ENCODE measurements at places on chromosomes 1 and 21.

- DNase-seq = no peak
Observed at GRCh38 chr1:87951852-87952251, 623.2 kb downstream of the LMO4 start.

- no peak for DNase-seq
Observed at GRCh38 chr1:163166886-163167555, 35.7 kb downstream of the RGS5 start.

DNA sequence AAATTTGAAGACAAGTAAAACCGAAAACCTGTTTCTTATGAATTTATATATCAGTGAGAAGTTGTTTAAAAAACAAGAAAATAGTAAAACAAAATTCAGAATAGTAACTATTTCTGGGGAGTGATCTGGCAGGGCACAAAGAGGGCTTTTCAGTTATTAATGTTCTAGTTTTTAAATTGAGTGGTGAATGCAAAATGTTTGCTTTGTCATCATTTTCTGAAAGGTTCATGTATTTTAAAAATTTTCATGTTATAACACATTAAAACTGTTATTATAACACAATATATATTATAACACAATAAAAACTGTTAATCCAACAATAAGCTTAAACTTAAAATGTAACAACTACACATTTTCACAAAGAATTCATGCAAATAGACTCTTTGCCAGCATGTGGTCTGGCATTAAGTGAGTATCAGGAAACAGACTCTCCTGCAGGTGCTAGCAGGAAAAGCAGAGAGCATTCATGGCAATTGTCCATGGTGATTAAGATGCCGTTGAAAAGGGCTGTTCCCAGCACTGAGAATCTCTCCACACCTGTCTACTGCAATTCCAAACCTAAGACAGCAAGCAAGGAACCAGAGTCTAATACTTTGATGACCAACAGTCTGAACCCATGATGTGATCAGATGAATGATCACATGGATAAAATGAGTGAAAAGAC lies 204.9 kb downstream of the TBX15 start:
- no peak for DNase-seq

GRCh38 chr1:157363660-157364140 lies 188.6 kb downstream of the FCRL5 start:
- no peak for DNase-seq

DNA sequence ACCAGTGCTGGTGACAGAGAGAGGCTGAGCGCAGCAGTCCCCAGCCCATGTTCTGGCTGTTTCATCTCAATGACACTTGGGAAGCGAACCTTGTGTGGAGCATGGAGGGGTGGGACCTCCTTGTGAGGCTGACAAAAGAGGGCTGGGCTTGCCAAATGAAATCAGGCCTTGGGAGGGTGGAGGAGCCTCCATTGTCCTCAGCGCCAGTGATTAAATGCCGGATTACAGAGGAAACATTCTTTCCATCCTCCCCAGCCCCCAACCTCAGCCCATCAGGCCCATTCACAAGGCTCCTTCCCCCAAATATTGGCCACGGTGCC lies 63.3 kb upstream of the PAXBP1 start:
- no peak for DNase-seq

- DNase-seq = no peak
Observed at GRCh38 chr1:22275626-22276395, 132.9 kb upstream of the WNT4 start.

- DNase-seq = peak; percentile 34
Observed at GRCh38 chr1:46616277-46617107, at the start of gene MOB3C. TSS of gene MOB3C (minus strand) at chr1:46616811. CDS start at chr1:46613321, 3,490 bp downstream.

DNA sequence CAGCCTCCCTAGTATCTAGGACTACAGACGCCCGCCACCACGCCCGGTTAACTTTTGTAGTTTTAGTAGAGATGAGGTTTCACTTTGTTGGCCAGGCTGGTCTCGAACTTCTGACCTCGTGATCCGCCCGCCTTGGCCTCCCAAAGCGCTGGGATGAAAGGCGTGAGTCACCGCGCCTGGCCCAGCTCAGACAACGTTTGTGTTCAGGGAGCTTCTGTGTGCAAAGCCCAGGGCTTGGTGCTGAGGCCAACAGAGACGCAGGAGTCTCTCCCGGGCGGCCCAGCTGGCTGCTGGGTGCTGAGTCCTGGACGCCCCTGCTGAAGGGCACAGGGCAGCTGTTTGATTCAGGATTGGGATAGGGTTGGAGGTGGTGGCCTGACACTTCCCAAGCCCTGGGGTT lies 3.0 kb downstream of the PRKCZ start:
- DNase-seq = no peak

DNA sequence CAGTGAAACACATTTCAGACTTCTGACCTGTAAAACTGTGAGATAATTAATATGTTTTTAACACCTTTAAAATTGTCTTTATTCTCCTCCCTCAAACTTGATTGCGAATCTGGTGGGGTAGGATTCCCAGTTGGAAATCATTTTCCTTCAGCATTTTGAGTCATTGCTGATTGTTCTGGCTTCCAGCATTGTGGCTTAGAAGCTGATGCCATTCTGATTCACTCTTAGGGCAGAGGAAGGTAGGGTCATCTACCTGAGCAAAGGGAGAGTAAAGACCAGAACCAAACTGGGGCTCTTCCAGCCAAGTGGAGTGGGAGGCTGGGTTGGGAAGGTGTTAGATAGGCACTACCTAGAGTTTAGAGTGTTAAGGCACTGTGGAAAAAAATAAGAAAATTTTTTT lies 61.2 kb downstream of the MPZL1 start:
- DNase-seq = no peak

GRCh38 chr1:194273660-194274059 lies 1087.2 kb upstream of the B3GALT2 start:
- DNase-seq = no peak

DNA sequence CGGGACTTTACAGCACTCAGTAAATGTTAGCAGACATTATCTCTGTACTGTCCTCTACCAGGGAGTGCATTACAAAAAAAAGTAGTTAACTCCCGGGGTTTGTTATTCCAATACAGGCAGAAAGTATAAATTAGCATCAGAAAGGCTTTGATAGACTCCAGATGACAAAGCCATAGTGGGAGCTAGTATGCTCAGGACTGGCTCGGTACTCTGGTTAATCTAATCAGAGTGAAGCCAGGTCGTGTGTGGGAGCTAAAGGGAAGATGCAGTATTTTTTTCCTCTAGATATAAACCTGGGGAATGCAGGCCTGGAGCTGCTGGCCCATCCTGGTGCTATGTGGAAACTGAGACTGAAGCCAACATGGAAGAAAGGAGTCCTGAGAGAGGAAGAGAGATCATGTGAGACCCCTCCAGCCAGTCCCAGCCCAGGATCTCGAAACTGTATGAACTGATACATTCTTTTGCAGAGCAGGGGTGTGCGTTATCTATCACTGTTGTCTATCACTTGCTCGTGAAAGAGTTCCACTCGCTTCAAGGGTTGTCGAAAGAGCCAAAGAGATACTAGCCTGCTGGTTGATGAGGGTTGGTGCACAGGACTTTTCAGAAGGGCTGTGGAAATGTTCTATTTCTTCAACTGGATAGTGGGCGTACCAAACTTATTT lies 125.8 kb downstream of the PLPP3 start:
- no peak for DNase-seq

- no peak for DNase-seq
Observed at GRCh38 chr1:196877964-196878363, 9.9 kb upstream of the CFHR4 start.

DNA sequence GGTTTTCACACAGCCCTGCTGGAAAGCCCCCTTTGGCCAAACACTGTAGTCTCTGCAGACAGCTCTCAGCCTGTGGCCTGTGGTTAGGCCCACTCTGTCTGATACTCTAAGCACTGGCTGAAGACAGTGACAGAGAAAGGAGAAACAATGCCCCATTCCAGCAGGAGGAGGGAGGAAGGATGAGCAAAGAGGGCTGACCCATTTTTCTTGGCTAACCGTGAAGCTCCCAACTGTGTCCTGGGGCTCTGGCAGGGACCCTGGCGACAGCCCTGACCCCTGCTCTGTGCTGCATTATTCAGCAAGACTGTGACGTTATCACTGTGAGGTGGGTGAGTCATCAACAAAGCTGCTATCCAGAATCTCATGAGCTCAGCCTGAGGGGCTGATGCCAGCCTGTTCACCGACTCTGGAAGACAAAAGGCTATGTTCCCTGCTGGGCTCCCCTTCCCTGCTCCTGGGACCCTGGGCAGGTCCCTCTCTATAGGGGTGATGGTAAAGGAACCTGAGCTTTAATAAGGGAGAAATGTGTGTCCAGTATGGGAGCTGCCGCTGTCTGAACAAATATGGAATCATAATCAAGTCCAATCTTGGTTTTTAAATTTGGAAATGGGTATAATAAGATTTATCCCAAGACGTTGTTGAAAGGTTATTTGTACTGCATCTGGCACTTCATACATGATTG lies 107.0 kb downstream of the RHOU start:
- no peak for DNase-seq

GRCh38 chr1:61084491-61085031 lies 2.2 kb downstream of the NFIA start:
- no peak for DNase-seq

DNA sequence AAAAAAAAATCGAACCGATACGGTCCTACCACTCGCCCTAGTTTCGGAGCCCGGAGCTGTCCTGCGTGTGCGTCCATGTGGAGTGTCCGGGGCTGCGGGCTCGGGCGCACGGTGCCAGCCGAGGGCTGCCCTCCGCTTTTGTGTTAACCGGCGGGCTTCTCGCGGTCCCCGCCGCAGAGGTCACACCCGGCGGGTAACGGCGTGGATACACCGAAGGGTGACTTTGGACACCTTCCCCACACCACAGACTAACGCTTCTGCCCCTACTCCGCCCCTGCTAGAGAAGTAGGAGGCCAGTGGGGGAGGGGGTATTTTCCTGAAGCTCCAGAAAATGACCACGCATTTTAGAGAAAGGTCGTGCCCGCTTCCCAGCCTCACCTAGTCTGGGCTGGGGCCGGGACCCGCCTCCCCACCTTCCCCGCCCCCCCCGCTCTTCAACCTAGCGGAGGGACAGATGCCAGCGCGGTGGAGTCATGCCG lies 609 bp upstream of the ATF3 start:
- no peak for DNase-seq

DNA sequence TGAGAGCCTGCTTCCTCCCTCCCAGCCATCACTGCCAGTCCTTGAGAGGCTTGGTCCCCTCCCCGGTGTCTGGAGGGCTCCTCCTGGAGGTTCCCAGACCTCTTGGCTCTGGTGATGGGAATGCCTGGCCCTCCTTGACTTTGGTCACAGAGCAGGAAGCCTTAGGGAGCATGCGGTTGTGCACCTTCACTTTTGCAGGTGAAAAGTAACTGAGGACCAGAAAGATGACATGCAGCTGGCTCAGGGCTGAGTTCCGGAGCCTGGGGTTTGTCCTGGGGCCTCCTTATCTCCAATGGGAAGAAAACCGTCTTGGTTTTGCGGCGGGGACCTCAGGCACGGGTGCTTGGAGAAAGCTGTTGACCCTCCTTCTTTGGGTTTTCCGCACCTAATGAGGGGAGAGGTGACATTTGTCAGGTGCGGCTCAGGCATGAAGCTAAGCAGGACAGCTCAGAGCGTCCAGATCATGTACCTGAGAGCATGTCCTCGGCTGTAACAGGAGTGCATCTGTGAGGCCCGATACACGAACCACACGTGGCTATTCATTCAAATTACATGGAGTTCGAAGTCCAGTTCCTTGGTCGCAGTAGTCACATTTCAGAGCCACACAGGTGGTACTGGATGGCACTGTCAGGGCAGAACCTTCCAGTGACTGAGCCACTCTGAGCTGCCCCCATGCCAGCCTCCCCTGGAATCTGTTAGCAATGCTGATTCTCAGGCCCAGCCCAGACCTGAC lies 608 bp upstream of the MX2 start:
- DNase-seq = no peak

DNA sequence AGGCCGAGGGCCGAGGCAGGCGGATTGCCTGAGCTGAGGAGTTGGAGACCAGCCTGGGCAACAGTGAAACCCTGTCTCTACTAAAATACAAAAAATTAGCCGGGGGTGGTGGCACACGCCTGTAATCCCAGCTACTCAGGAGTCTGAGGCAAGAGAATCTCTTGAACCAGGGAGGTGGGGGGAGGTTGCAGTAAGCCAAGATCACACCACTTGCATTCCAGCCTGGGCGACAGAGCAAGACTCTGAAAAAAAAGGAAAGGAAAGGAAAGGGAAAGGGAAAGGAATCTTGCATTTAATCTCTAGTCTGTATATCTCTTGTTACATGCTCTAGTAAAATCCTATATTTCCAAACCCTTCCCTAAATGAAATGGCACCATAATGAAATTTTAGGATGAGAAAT lies 328.3 kb upstream of the ADGRL2 start:
- DNase-seq = no peak

- DNase-seq = no peak
Observed at GRCh38 chr21:14985306-14985705, 79.5 kb downstream of the NRIP1 start.

DNA sequence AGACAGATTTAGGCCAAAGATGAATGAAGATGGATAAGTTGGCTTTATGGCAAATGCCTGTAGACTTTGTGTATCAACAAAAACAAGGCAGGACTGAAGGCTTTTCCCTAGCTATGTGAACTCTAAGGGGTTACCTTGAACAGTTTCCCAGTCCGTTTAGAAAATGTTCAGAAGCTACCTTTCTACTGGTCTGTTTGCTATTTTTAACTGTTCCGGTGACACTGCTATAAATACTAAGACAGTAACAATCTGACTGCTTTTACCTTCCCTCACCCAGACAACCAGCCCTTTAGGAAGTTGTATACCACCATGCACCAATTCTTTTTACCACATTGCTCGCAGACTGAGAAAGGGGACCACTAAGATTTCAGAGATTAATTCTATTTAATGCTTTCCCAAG lies 102.2 kb downstream of the PHTF1 start:
- no peak for DNase-seq

DNA sequence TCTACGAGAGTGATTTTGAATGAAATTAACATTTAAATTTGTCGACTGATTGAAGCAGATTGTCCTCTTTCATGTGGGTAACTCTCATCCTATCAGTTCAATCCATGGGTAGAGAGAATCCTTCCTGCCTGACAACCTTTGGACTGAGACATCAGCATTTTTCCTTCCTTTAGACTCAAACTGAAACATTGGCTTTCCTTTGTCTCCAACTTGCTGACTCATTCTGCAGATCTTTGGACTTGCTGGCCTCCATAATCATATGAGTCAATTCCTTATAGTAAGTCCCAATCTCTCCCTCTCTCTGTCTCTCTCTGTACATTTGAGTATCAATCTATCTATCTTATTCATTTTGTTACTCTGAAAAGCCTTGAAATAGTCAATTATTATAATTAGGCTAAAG lies 416.7 kb downstream of the LRRIQ3 start:
- DNase-seq = no peak

- no peak for DNase-seq
Observed at GRCh38 chr1:157691285-157691920, 9.2 kb downstream of the FCRL3 start.

DNA sequence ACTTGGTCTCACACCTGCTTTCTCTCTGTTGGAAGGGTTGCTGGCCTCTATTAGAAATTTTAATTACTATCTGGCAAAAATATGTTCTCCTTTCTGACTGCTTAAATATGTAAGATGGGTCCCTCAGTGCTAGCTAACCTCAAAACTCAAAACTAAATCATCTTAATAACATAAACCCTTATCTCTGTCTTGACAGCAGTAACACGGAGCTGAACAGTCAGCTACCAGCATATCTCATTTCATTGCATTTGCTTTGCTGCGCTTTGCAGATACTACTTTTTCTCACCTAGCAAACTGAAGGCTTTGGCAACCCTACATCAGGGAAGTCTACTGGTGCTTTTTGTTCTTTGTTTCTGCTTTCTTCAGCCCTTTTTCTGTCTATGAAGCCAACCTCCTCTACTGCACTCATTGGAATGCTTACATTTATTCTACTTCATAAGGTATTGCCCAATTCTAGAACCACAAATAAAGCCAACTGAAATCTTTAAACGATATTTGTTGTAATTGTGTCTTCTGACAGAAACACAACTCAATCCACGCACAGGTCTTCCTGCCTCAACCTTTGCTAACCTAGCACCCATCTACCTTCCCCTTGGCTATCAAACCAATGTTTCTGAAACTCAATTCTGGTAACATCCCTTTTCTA lies 95.6 kb downstream of the RERE start:
- DNase-seq = no peak
